Frontal cortex (tissue), 4 donors: ENCODE measurements at places on chromosomes 7 and 10.

DNA sequence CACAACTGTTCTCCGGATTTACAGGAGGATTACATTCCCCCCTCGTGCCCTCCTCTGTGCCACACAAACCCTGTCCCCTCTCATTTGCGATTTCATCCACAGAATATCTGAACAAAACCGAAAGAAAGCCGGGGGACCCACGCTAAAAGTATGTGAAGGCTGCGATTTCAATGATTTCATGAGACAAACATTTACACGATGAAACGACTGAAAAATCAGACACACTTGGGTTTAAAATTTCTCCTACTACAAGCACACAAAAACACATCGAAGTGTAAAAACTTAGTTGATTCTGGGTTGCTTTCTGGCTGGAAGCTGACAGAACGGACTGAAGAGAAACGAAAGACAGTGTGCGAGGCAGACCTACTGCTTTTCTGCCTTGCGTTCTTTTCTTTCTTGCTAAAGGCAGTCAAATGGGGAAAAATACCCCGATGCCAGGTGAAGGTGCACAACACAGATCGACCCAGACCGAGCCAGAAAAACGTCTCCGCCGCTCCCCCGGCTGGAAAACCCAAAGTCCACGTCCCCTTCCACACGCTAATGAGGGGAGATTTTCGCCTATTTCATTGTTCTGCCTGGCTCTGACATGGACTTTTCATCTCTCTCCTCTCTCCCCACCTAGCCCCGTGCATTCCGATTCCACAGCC lies 1.2 kb downstream of the HIPK2 start:
- peak; percentile 58 for DNase-seq

DNA sequence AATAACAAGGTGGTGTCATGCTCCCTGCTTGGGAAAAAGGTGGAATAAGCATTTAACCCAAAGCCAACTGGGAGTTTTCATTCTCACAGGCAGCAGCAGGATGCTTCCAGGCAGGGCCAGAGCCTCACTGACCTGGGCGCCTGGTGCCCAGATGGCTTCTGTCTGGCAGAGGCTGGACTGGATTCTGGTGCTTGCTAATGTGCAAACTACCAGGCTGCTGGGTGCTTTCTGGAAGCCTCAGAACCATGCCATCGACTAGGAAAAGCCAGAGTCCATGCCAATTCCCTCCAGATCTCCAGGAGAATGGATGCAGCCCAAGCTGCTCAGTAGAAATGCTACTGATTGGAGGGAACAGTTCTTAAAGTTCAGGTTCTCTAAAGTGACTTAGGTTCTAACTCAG lies 36.2 kb downstream of the VIPR2 start:
- DNase-seq = no peak

DNA sequence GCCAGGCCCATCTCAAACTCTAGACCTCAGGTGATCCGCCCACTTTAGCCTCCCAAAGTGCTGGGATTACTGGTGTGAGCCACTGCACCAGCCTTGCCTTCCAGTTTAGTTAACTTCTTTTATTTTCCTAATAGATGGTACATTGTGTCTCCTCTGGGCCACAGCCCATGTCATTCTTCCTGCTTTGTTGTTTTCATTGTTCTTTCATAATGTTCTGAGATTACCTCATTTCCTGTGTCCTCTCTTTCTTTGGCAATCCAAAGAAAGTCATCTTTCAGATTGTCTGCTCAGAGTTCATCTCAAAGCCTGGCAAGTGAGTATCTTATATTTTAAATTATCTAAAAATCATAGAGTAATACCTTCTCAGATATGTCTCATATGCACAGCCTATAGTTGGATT lies at the start of gene OLAH:
OLAH (plus strand) TSS at position 270 of the 400 bp plus-strand sequence. CDS start 3,346 bp downstream, outside the sequence.
- no peak for DNase-seq

GRCh38 chr7:5694912-5695726 lies 86.3 kb downstream of the RNF216 start:
- no peak for DNase-seq

GRCh38 chr10:9382533-9382866 lies 1328.0 kb downstream of the GATA3 start:
- DNase-seq = no peak

GRCh38 chr7:43756368-43757072 lies 2.0 kb upstream of the BLVRA start:
- DNase-seq = peak; percentile 40

DNA sequence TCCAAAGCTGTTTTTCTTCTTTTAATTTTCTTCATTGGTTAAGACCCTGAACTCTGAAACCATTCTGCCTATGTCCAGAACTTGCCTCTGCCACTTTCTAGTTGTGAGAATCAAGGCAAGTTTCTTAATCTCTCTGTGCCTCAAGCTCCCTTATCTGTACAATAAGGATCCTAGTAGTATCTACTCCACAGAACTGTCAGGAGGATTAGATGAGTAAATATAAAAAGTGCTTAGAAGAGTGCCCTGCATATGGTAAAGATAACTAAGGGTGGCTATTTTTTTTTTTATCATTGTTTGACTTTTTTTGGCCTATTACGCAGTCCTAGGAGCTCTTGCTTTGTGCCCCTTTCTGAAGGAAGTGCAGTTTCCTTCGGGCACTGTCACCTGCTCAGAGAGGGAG lies 46.4 kb upstream of the RAPGEF5 start:
- no peak for DNase-seq

- DNase-seq = no peak
Observed at GRCh38 chr10:8306685-8307364, 252.3 kb downstream of the GATA3 start.

DNA sequence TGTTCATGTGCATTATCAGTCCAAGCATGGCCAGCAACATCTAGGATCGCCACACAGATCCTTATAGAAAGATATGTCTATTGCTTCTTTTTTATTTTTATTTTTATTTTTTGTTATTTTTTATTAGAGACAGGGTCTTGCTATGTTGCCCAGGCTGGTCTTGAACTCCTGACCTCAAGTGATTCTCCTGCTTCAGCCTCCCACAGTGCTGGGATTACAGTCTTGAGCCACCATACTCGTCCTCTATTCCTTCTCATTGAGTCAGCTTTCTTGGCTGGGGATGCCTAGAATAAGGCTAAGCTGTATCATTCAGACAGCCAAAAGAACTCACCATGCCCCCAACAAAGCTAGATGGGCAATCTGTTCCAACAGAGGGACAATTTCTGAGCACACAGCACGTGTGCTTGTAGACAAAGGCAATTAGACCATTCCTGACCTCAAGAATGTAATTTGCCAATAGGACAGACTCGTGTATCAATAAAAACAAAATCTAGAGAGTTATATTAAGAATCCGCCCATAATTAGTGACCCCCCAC lies 264.0 kb upstream of the NEBL start:
- DNase-seq = no peak

DNA sequence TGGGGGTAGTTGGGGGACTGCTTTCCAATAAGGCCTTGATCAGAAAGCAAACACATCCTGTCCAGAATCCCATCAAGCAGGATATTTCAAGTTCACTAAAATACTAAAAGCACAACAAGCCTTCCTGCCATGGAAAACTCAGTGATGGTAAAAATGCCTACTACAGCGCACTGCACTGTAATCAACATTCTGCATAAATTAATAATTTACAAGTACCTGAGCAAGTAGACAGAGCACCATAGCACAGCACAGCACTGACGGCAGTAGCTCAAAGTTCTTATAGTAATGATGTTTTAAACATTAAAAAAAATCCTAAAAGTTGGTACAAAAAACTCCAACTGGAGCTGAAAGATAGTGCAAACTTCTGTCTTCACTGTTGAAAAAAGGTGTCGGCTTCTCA lies 120.5 kb downstream of the FANK1 start:
- no peak for DNase-seq

- DNase-seq = no peak
Observed at GRCh38 chr10:49115796-49116508, 630 bp upstream of the VSTM4 start.

DNA sequence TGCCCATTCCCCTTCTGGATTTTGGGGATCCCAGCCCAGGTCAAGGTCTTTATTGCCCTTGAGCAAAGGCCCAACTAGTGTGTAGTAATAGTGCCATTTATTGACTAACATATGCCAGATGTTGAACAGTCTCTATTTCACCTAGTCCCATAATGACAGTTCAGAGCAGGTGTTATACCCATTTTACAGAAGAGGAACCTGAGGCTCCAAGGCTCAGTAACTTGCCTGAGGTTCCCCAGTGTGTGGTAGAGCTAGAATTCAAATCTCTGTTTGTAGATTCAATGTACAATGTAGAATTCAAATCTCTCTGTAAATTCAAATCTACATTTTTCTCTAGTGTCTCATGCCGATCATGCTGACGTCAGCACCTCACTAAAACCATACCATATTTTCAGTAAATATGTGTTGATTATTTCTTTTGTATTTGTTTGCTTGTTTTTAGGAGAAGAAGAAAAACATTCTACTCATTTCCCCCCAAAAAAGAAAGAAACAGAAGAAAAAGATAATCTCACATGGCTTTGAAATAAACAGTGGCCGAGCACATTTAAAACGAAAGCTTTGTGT lies 329.7 kb downstream of the PRPF18 start:
- DNase-seq = no peak

- peak; percentile 14 for DNase-seq
Observed at GRCh38 chr7:69906283-69906995, 308.2 kb downstream of the AUTS2 start.

GRCh38 chr10:94146746-94147145 lies 153.0 kb downstream of the PLCE1 start:
- DNase-seq = no peak

DNA sequence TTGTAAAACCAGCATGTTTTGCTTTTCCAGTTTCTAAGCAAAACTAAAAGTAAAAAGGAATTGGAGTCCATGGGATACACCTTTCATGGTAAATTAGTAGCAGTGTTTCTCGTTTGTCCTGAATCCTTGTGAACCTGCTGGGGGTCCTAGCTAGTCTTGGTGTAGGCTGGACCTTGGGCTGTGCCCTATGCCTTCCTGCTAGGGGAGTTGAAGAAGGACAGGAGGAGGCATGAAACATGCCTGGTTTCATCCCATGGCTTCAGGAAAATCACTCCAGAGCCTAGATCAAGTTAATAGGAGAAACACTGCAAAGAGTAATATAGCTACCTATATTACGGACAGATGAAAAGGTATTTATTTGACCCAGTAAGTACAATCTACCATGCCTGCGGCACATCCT lies 41.1 kb upstream of the GDF10 start:
- no peak for DNase-seq

- DNase-seq = no peak
Observed at GRCh38 chr7:157719008-157719682, 382.3 kb downstream of the DNAJB6 start.

DNA sequence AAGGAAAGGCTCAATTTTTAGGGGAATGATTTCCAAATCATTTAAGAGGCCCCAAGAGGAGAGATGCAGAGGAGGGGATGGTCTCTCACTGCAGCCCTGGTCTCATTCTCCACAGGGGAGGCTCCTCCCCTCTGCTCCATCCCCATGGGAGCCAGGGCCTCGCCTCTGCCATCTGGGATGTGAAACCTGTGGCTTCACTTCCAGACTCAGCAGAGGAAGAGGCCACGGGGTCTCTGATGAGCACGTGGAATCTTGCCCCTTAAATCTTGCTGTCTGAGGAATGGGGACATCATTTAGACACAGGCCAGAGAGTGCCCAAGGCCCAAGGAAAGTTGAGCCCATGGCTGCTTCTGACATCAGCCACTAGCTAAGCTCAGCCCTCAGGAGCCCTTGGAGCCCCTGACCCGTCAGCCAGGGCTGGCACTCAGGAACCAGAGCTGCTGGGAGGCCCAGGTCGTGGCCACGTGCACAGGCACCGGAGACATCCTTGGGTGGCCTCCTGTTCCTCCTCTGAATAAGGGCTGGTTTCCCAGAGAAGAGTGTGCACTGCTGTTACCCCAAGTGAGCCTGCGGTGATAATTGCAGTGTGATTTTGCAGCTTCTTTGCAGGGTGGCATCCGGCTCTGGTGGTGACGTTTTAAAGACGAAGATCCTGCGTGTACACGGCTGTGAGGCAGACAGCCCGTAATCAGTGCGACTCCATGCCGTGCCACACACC lies 50.5 kb downstream of the VIPR2 start:
- DNase-seq = no peak

GRCh38 chr10:3148994-3149393 lies 23.6 kb downstream of the PITRM1 start:
- DNase-seq = no peak

DNA sequence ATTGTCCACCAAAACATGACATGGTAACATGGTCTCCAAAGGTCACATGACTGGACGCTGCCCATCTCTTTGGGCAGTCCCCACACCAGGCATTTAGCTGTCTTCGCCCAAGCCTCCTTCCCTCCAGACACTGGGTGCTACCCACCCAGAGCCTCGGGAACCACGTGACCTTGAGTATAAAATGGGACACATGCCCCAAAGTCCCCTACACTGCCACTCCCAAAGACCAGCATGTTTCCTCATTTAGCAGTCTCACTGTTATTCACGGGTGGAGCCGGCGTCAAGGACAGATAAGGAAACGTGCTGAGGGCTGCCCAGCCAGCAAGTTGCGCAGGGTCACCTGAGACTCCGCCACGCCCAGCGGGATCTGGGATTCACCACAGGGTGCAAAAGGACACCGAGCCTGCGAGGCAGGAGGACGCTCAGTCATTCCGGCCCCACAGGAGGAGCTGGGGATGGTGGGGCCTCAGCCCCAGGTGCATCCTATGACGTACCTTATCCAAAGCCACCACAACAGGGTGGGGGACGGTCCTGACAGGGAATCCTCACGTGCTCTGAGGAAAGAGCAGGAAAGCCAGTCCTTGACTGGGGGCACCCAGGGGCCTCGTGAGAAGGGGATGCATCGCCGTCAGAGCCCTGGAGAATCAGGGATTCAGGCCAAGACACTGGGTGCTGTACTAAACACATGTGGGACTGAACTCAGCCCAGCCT lies 226.9 kb downstream of the TNS3 start:
- DNase-seq = no peak

DNA sequence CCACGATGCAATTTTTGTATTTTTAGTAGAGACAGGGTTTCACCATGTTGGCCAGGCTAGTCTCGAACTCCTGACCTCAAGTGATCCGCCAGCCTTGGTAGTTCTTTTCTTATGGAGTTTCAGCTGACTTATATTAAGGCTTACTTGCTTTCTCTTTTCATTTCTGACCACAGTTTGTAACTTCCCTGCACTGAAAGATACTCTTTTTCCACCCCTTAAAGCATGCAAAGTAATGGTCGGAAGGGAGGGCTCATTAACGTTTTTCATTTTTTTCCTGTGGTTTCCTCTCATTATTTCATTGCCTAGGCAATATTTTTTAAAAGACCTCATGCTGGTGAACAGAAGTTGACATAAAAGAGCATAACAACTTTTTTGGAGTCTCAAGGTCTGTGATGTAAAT lies 27.0 kb downstream of the ADRB1 start:
- DNase-seq = no peak

GRCh38 chr7:34156336-34156735 lies 251.0 kb downstream of the BMPER start:
- no peak for DNase-seq

- no peak for DNase-seq
Observed at GRCh38 chr10:121440461-121440860, 157.8 kb downstream of the FGFR2 start.

DNA sequence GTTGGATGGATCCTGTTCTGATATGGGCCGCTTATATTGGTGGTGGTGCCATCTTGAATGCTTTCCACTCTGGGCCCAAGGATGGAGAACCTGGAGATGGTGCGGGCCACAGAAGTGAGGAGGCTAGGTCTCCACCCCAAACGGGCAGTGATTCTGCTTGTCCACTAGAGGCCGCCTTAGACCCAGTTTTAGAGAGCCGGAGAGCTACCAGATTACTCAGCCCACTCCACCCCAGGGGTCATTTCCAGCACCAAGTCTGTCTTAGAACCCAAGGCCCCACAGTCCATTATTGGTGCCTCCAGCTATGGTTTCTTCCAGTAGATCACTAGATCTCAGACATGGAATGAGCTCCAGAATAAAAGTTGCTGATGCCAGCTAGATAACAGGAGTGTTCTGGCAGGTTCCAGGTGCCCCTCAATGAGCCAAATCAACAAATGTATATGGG lies 11.8 kb upstream of the CAMK2G start:
- no peak for DNase-seq

GRCh38 chr10:98248018-98248417 lies 20.0 kb downstream of the LOXL4 start:
- no peak for DNase-seq
